Stimulated activated CD4-positive, alpha-beta T cell treated with anti-CD3 and anti-CD28 coated beads, Interleukin-1b, Interleukin-23, amount 100 ng/mL, for 1 hour (primary cell): ENCODE measurements at places on chromosomes 1 and 21.

DNA sequence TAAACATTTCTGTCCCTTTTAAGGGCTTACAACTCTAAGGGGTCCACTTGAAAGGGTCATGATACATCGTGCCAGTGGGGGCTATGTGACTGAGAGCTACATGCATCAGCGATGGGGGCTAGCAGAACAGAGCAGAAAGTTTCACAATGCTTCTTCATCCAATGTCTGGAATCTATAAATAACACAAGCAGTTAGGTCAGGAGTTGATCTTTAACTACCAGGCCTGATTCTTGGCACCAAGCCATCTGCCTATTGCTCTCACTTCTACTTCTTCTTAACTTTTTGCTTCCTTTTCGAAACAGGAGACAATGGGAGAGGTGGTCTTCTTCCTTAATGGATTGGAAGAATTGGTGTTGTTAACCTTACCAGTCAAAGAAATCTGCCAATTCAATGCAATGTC is 410.0 kb downstream of the TGFB2 start:
- no peak for DNase-seq

- DNase-seq = no peak
Observed at GRCh38 chr1:17280894-17281293, 27.1 kb upstream of the PADI4 start.

DNA sequence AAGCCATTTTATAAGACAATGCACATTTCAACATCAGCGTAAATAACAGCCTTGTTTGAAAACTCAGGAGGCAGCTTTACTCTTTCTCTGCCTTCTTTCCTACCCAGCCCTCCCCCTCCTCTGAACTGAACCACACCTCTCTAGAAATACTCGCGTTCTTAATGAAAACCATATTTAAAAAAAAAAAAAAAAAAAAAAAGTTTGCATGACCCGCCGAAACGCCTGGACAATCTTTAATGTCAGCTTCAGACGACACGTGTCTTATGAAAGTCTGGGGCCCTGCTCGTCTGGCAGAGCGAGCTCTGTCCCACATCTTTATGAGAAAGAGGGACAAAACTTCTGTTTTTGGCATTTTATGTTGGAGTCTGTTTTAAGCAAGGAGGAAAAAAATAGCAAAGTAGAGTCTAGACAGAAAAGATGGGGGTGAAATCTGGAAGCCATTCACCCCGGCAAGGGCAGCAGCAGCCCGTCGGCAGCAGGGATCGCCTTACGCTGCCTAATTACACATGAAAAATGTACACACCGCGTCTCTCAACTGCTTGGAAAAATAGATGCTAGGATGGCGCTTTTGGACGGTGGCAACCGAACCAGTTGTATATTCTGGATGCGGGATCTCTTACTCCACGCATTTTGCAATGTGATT is 130.4 kb upstream of the ETS2 start:
- no peak for DNase-seq

DNA sequence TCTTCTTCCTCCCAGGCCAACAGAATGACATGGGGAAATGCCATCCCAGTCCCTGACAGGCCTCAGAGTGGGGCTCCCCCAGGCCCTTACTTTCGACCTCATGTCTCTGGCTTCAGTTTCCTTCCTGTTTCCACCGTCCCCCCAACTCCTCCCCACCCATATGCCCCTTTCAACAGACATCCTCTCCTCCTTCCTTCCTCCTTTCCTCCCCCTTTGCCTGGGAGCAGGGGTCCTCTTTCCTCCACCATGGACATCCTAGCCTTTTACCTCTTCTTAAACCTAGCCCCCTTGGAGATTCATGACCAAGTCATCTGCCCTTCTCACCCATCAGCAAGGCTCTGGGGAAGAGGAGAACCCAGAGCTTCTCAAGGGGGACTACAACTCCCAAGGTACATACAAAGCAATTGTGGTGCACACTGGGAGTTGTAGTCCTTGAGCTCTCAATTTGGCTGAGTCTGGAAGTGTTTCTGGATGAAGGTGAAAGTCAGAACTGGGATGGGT is 4.0 kb downstream of the ZBTB7B start:
- no peak for DNase-seq

DNA sequence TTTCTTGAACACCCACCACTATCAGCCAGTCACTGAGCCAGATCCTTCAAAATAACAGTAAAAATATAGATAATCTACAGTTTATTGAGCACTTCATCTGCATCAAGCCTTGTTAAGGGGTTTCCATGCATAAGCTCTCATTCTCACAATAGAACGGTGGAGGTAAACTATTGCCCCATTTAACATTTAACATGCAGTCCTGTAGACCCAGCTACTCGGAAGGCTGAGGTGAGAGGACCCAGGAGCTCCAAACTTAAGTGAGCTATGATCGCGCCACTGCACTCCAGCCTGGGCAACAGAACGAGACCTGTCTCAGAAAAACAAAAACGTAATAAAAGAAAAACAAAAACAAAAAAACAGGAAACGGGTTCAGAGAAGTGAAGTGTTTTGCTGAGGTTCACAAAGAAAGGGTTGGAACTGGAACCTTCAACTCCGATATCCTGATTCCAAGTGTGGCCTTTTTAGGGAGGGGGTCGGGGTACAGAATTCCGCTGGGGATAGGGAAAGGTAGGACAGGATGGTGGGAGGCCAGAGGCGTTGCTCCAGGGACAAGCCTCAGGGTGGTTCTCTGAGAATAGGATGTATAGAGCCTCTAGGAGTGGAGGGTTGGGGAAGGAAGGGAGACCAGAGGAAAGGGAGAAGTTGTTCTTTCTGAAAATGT is 11.6 kb upstream of the SESN2 start:
- no peak for DNase-seq

DNA sequence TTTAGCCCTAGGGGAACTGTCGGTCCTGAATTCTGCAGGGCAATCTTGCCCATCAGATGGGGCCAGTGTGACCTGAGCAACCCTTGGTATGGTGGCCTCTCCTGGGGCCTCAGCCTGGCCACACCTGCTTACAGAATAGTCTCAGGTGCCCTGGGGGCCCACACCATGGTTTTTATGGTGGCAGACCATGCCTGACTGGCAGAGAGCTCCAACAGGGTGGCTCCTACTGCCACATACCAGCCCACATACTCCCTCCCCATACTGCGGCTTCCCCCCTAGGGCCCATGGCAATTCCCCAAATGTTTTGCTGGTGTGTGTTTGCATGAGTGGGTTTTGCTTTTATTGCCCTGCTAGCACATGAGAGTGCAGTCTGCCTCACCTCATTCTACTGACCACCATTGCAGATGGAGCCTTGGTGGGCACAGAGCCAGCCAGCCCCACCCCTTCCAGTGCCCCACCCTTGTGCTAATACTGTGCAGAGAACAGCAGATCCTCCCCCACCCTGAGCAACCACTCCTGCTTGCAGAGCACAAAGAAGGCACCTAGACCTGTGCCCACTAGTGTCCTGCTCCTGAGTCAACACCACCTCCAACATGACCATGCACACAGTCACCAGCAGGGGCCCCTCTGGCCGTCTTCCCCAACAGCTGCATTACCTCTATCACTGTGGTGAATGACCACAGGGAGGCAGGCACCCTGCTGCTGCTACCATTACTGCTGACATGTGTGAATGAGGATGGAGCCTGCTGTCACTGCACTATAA is 86.8 kb downstream of the GDAP2 start:
- no peak for DNase-seq

- no peak for DNase-seq
Observed at GRCh38 chr1:77831976-77832711, 52.7 kb downstream of the MIGA1 start.

GRCh38 chr1:179079113-179079761 is 2.6 kb upstream of the TOR3A start:
- peak; percentile 1 for DNase-seq

GRCh38 chr1:68673771-68674170 is 176.9 kb upstream of the DEPDC1 start:
- DNase-seq = no peak
